ENCODE measurements at places on chromosomes 12 and 14.

DNA sequence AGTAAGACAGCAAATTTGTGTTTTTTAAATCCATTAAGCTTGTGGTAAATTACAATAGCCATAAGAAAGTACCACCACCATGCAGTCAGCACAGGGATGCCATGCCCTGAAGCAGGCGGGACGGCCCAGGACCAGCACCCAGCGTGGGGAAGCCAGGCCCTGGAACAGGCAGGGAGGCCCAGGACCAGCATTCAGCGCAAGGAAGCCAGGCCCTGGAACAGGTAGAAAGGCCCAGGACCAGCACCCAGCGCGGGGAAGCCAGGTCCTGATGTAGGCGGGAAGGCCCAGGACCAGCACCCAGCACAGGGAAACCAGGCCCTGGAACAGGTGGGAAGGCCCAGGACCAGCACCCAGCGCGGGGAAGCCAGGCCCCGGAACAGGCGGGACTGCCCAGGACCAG, 13.2 kb downstream of the CHFR start:
- no peak for DNase-seq

DNA sequence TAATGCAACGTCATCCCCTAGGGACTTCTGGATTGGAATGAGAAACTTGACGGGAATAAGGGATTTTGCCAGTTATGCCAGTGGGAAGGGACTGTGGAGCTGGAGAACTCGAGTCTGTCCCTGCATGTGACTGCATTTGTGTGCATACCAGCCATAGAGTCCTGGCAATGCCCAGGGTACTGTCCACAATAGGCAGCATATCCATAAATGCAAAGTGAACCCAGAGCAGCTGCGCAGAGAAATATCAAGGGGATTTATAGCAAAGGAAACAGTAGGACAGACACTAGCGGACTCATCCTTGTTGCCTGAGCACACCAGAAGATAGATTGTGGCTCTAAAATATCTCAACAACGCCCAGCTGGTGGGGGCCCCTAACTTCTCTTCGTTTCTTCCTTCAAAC, 247.1 kb upstream of the SRRM4 start:
- no peak for DNase-seq

- no peak for DNase-seq
These were observed 38.9 kb downstream of the PRORP start for GRCh38 chr14:35161231-35161630.

DNA sequence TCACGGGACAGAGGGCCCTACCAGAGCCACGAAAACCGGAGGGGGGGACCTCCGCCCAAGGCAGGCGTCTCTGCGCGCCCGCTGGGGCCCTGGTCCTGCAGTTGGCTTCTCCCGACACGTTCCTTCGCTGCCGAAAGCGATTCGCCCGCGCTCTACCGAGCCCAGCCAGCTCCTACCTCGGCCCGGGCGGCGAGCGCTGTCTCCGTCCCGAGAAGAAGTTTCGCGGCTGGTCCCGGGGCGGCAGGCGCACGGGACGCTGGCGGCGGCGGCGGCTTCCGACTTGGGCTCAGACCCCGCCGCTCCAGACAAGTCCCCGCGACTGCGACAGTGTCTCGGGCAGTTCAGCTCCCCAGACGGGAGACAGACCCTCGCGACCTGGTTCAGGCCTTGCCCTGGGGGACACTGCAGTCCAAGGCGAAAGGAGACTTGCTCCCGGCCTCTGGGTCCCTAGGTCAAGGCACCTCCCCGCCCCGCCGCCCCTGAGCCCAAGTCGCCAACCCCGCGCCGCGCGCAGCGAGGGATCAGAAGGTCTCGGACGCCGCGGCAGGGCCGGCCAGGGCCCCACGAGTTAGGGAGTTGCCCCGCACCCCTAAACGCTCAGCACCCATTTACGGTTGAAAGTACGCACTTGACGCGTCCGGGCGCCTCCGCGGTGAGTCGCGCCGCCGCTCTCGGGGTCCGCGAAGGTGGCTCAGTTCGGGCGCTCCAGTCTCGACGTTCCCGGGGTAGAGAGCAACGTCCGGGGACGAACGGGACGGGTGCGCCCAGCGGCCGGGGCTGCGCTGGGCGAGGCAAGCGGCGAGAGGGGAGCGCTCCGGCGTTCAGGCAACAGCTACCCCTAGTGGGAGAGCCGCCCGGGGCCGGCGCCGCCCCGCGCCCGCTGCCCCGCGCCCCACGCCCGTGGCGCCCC, 1.4 kb upstream of the DIO3 start:
- no peak for DNase-seq

DNA sequence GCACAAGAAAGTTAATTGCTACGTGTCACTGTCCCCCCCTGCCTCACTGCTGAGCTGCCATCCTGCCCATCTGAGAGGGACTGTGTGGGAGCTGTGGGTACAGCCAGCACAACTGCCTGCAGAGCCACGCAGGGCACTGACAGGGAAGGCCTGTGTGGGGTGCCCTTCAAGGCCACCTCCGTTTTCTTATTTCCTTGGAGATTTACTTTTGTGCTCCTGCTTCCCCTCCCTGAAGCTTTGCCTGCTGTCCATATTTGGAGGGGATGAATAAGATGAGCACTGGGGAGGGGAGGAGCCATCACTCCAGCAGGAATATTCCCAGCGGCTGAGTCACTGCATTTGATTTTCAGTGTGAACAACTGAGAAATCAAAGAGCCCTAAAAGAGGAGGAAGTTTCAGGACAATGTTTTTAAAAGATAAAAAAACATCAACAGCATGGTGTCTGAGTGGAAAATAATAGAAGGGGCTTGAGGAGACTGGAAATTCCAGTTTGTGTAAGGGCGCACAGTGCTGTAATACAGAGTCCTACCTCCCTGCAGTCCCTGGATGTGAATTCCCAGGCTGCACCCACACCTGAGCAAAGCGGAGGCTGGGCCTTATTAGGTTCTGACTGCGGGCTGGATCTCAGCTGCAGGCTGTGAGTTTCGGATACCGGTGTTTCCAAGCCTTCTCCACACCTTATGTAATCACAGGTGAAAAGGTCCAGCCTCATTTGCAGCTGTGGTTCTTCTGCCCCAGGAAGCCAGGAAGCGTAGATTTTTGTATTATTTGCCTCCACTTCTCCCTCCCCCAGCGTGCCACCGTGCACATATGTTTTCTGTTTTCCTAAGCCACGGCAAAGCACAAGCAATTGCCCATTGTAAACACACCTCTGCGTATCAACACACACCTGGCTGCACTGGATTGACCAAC, 192.6 kb upstream of the BCL2L14 start:
- no peak for DNase-seq

GRCh38 chr12:66060163-66060907, 70.2 kb downstream of the LLPH start:
- no peak for DNase-seq

Data from hematopoietic multipotent progenitor cell treated with erythropoietin and hydrocortisone succinate and interleukin-3 and kit ligand, for 17 days (in vitro differentiated cells).